ENCODE measurements at places on chromosomes 1 and 21.

GRCh38 chr1:24186711-24186992, 437 bp downstream of the IFNLR1 start:
- DNase-seq = peak; percentile 35

GRCh38 chr1:67100833-67101232, 33.9 kb downstream of the C1orf141 start:
- no peak for DNase-seq

GRCh38 chr1:67668660-67669059, 16.3 kb upstream of the GADD45A start:
- DNase-seq = no peak

DNA sequence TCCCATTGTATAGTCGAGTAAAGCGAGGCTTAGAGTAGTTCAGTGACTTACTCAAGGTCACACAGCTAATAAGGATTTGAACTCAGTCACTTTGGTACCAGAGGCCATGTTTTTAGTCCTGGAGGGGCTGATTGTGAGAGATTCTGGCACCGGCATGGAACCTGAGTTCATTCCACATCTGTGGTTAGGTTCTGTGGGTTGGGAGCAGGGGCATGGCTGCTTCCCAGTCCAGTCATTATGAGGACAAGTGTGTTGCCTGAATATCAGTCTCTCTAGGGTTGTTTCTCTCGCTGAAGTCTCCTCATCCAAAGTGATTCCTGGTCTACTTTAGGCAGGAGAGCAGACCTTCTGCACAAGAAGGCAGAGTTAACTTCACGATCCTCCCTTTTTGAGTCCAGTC, 90.6 kb downstream of the C1orf94 start:
- no peak for DNase-seq

DNA sequence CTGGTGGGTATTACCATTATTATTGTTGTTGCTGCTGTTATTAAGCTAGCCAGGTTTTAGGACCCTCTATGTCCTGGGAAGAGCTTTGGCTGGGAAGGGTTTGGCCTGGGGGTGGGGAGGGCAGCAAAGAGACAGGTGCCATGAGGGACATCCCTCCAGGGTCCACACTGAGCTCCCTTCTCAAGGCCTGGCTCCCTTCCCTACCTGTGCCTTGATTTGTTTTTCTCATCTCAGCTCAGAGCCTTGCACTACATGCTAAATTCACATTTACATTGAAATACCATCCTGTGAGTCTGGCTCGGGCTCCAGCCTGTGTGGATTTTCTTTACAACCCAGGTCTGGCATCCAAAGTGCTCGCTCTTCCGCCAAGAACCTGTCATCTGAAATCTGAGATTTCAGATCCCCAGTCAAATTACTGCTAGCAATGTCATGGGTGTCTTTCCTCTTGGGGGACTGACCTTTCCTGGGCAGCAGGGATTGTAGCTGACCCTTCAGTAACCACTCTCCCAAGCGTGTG, 536.3 kb downstream of the PTPRU start:
- no peak for DNase-seq

GRCh38 chr1:32400876-32401631, 6.8 kb upstream of the BSDC1 start:
- DNase-seq = peak; percentile 84

GRCh38 chr21:43925609-43926008, 60.6 kb downstream of the AGPAT3 start:
- DNase-seq = no peak

DNA sequence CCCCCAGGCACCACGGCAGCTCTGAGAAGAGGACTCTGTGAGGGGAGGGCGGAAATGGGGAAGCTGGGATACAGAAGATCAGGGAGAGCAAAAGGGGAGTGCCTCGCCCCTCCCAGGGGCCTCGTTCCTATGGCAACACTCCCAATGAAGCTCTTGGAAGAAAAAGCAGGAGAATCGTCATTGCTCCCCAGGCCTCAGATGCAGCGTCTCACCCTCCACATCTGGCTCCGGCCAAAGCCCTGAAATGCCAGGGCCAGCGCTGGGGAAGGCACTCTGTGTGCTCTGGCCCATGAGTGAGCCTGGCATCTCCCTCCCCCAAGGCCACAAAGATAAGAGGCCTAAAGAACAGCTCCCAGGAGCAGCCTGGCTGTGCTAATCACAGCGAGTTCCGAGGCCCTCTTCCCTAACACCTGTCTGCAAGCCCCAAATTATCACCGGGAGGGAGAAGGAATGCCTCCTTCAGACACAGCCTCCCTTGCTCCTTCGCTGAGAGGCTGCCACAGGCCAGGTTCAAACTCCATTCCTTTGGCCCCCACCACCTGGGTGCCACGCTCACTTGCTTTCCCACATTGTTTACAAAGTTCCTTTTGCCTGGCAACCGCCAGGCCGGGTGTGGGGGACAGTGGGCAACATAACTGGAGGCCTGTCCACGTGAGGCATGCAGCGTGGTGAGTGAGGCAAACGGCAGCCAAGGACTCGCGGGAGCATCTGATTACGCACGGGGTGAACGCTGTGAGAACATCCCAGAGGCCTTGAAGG, 27.8 kb downstream of the ECE1 start:
- DNase-seq = peak; percentile 67

DNA sequence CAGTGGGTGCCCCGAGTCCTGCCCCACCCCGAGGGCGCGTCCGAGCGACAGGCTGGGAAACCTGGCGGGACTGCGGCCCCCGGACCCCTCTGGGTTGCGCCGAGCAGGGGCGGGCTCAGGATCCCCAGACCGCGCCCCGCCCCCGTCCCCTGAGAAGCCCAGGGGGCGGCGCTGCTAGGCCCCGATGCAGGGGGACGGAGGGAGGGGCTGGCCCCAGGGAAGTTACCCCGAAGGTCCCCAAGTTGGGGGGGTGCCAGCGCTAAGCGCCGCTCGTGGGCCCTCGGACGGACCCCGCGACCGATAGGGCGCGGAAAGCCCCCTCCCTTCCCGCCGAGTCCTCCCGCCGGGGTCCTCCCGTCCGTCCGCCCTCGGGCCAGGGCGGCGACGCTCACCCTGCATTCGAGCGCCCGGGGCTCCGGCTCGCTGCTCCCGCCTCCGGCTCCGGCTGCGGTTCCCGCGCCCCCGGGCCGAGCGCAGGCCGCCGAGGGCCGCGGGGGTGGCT, 414 bp downstream of the GPR153 start:
- DNase-seq = no peak

- DNase-seq = no peak
These were observed 78.4 kb downstream of the AK5 start for GRCh38 chr1:77360256-77360655.

DNA sequence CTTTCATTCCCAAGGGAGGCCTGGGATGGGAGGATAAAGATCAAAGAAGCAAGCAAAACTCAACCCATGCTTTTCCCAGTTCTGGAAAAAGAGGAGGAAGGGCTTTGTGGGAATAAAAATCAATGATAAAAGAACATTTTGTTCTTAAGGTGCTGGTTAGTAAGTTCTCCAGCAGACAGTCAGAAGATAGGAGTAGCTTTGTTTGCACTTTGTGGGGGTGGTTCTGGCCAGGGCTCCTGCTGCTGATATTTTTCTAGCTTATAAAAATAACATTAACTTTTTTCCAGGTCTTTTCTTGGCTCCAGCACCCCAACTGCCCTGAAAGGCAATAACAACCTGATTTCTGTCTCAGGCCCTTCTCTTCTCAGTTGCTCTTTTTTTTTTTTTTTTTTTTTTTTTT, 220.0 kb downstream of the FGGY start:
- DNase-seq = no peak

- no peak for DNase-seq
These were observed 621.9 kb downstream of the LRRIQ3 start for GRCh38 chr1:73576083-73576482.

DNA sequence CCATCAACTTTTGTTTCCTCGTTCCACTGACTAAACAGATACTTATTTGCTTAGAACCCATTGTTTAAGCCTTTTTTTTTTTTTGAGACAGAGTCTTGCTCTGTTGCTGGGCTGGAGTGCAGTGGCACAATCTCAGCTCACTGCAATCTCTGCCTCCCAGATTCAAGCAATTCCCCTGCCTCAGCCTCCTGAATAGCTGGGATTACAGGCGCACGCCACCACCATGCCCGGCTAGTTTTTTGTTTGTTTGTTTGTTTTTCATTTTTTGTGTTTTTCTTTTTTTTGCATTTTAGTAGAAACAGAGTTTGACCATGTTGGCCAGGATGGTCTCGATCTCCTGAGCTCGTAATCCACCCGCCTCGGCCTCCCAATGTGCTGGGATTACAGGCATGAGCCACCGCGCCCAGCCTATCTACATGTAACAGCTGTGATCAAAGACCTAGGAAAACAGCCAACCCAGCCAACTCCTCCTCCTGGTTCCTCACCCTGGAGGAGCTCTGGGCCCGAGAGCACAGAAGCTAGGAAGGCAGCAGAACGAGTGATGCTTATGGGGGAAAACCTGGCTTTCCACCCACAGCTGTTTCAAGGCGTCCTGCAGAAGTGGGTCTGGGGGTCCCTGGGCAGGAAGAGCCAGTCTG, 32.9 kb downstream of the KCNN3 start:
- DNase-seq = no peak

- DNase-seq = peak; percentile 59
These were observed 32.1 kb downstream of the NAV1 start for GRCh38 chr1:201570886-201571624.

DNA sequence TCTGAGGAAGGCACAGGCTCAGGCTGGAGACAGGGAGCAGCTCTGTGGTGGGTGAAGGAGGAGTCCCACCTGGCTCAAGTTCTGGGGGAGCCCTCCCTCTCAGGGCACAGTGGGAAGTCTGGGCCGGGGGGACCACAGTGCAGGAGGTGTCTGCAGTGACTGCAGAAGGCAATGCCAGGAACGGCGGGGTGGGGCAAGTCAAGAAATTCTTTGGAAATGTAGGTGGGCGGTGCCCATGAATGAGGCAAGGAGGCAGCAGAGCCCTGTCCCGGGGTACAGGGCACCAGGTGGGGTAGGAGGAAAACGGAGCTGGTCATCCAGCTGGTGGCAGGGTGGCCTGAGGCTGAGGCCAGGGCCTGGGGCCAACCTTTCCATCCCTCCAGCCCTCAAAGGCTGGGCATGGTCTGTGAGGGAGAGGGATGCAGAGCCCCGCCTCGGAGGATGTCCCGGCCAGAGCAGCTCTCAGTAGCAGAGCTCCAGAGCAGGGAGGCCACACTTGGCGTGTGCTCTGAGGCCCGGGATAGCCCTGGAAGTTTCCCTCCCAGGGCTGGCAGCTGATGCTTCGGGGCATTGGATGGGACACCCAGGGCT, 4.7 kb downstream of the TFF3 start:
- no peak for DNase-seq

DNA sequence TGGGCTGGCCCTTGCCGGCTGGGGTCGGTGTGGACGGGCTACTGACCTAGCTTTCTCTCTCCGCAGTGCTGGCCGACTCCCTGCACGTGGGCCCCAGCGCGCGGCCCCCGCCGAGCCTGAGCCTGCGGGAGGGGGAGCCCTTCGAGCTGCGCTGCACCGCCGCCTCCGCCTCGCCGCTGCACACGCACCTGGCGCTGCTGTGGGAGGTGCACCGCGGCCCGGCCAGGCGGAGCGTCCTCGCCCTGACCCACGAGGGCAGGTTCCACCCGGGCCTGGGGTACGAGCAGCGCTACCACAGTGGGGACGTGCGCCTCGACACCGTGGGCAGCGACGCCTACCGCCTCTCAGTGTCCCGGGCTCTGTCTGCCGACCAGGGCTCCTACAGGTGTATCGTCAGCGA, 34.9 kb downstream of the PTGFRN start:
- DNase-seq = no peak

DNA sequence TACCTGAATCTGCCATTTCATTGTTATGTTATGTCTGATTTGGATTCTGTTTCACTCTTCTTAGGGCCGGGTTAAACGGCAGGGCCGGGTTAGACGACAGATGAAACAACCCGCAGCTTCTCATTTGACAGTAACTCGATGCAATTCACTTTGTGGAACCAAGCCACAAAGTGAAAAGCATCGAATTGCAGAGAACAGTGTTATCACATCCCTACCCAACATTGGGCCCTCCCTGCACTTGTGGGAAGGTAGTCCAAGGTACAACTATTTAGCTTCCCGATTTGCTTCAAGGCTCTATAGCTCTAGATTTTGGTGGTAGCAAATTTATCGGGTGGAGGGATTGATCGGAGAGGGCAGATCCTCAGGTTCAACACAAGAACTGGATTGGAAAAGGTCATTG, 17.0 kb downstream of the SON start:
- no peak for DNase-seq

DNA sequence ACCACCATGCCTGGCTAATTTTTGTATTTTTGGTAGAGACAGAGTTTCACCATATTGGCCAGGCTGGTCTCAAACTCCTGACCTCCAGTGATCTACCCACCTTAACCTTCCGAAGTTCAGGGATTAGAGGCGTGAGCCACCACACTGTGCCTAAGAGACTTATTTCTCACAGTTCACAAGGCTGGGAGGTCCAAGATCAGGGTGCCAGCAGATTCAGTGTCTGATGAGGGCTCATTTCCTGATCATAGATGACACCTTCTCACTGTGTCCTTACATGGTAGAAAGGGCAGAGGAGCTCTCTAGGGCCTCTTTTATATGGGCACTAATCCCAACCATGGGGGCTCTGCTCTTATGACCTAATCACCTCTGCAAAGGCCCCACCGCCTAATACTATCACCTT, 58.8 kb downstream of the ARHGEF10L start:
- DNase-seq = no peak

DNA sequence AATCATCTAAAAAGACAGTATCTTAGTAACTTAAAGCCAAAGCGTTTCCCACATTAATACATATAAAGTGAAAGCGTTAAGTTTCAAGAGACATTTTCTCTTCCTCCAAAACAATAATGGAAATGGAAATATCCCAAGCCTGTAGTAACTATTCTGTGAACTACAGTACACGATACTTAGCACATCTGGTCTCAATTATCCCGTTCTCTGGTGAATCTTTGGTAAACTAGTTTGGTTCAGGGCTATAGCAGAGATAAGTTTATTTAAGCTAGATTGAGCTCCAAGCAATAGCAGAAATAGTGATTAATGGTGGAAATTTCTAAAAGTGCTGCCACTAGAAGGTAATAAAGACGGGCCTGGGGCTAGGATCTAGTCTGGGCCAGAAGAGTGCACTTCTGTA, 55.2 kb downstream of the PCNX2 start:
- DNase-seq = no peak

- no peak for DNase-seq
These were observed 16.7 kb upstream of the DDAH1 start for GRCh38 chr1:85481688-85482087.

DNA sequence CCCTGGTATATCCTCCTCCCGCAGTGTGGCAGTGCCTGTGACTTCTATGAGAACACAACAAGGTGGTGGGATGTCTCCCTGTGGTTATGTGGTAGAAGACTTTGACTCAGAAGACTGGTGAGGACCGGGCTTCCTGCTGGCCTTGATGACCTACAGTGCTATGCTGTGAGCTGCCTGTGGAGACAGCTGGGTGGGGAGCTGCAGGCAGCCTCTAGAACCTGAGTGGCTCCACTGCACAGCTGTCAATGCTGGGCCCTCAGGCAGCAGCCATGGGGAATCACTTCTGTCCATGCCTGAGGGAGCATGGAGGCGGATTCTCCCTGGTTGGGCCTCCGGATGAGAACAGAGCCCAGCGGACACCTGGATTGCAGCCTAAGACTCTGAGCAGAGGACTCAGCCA, 14.9 kb downstream of the SLC1A7 start:
- DNase-seq = no peak

DNA sequence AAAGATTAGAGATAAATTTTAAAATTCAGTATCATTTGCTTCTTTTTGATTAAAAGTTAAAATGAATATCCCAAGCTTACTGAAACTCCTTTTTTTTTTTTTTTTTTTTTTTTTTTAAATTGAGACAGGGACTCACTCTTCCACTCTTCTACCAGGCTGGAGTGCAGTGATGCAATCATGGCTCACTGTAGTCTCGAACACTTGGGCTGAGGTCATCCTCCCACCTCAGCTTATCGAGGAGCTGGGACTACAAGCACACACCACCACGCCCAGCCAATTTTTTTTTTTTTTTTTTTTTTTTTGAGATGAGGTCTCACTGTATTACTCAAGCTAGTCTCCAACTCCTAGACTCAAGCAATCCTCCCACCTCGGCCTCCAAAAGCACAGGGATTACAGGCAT, 92.1 kb upstream of the RGS18 start:
- DNase-seq = no peak

Measured in retina (tissue), 1 donor.